Testis (tissue), 5 donors: ENCODE measurements at places on chromosomes 11 and 22. TPM values are rescaled to one million over a fixed set of nuclear protein-coding genes. Genes with fewer than 3 reads are reported as not detected.

ZBTB16 gene
- 11.4 TPM for polyA plus RNA-seq

DNA sequence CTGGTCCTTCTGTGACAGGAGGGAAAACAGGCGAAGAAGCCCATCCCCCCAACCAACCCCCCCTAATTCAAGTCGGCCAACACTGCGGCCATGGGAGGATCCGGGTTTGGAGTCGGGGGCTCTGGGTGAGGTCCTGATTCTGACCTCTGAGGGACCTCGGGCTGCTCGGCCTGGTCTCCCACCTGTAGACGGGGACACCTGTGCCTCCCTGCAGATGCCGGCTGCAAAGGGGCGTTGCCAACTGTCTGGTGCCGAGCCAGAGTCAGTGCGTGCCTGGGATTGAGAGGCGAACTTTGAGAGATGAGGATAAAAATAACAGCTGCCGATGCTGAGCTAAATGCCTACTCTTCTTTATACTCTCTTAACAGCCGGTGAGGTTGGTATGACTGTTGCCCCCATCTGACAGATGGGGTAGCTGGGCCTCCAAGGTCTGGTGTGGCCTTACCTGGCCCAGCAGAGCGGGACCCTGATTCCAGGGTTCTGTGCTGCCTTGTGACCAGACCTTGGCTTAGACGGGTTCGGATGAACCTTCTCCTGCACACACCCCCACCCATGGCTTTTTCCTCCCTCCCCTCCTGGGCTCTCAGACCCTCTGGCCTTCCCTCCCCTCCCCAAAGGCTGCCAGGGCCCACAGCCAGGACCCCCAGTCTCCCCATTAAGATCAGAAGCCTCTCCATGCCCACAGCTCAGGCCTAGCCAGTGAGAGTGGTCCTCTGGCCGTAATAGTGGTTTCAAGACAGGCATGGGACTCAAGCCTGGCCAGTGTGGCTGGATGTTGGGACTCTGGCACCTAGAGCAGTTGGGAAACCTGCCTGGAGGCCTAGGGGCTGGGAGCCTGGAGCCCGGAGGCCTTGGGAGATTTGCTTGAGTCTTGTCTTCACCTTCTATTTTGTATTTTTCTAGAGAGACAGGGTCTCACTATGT lies 41.7 kb downstream of the KCNJ4 start:
- no peak overlapping the region for H3K27ac ChIP-seq
- H3K4me1 ChIP-seq, result peaks cover 10% of the 10 kb centered on the region
- peak overlapping the region; percentile 21 for H3K4me3 ChIP-seq
- H3K36me3 ChIP-seq, result no peaks in the 10 kb centered on the region
- no peaks in the 10 kb centered on the region for H3K27me3 ChIP-seq
- DNase-seq, result peak; percentile 40

- DNase-seq, result no peak
- H3K27ac ChIP-seq, result no peak overlapping the region
- no peaks in the 10 kb centered on the region for H3K36me3 ChIP-seq
- no peaks in the 10 kb centered on the region for H3K27me3 ChIP-seq
- no peaks in the 10 kb centered on the region for H3K4me1 ChIP-seq
Observed at GRCh38 chr11:68406324-68407313, 53.9 kb upstream of the PPP6R3 start.

- no peaks in the 10 kb centered on the region for H3K36me3 ChIP-seq
- peaks cover 28% of the 10 kb centered on the region for H3K4me1 ChIP-seq
- H3K4me3 ChIP-seq, result peak overlapping the region; percentile 71
- no peaks in the 10 kb centered on the region for H3K27me3 ChIP-seq
- H3K27ac ChIP-seq, result peak overlapping the region; percentile 93
- no peak for DNase-seq
Observed at GRCh38 chr11:125165843-125166763, 1.6 kb downstream of the PKNOX2 start.

- DNase-seq, result no peak
- no peaks in the 10 kb centered on the region for H3K36me3 ChIP-seq
- no peaks in the 10 kb centered on the region for H3K4me1 ChIP-seq
- no peak overlapping the region for H3K4me3 ChIP-seq
Observed at GRCh38 chr11:128207861-128208321, 379.5 kb downstream of the ETS1 start.

DNA sequence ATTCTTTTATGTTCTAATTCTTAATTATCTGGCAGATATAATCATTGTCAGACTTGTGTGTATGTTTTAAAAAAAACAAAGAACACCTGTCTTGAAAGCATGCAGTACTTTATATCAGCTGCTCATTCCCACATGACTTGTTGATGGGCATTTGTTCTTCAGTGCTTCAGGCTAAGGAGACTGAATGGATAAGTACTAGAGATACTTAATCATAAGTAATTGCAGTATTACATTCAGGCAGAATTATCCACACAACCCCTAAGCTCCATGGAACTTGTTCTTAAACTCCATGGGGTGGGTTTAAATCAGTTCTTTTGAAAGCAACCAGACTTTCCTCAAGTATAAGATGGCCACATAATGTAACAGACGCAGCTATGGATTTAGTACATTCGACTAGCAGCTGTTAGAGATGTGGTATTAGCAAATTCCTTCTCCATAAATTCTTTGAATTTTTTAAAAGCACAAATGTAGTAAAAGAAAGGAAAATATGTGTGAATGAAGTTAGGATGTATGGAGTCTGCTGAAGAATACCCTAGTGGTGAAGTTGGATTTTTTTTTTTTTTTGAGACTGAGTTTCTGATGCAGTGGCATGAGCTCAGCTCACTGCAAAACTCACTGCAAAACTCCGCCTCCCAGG lies 3.0 kb downstream of the JAM3 start:
- peaks cover 41% of the 10 kb centered on the region for H3K4me1 ChIP-seq
- no peaks in the 10 kb centered on the region for H3K36me3 ChIP-seq
- no peak overlapping the region for H3K4me3 ChIP-seq

CABP4 gene
- polyA plus RNA-seq, result 0.98 TPM

CRELD2 gene
- 58.3 TPM for polyA plus RNA-seq

SLN gene
- 31.6 TPM for polyA plus RNA-seq

GRCh38 chr11:8230178-8230859 lies 33.4 kb downstream of the LMO1 start:
- no peak overlapping the region for H3K4me3 ChIP-seq
- H3K4me1 ChIP-seq, result peaks cover 2% of the 10 kb centered on the region
- no peaks in the 10 kb centered on the region for H3K27me3 ChIP-seq
- no peaks in the 10 kb centered on the region for H3K36me3 ChIP-seq

GRCh38 chr11:92410526-92410925 lies 185.9 kb downstream of the FAT3 start:
- no peak overlapping the region for H3K27ac ChIP-seq
- no peaks in the 10 kb centered on the region for H3K36me3 ChIP-seq
- DNase-seq, result no peak
- H3K4me1 ChIP-seq, result no peaks in the 10 kb centered on the region

DNA sequence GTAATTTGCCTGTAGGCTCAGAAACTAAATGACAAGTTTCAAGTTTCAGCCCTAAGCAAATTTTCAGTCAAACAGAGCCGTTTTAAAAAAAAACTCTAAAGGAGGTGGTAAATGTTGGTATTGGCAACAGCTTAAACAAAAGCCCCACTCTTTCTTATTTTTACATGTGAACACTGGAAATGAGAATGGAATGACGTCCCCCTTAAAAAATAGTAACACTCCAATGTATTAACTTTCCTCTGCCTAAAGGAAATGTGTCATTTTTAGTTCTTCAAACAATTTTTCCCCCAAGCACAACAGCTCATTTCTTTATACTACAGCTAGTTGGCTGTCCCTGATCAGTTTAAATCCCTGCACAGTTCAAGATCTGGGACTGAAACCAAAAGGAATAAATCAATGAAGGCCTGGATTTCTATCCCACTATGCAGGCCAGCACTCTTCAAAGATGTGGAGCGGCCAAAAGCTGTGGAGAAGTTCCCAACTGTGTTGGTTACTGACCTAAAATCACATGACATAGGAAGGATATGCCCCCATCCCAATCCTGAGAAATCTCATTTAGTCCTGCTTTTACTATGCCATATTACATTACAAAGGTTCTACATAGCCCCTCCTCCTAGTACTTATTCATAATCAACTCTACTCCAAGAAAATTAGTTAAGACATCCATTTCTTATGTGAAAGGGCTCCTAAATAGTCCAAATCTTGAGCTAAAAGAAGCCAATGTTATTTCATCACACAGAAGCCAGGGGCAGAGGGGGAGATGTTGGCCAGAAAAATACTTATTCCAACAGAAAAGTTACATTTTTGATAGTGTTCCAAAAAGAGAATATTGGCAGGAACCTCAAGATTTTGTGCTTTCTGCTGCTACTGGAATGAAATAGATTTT lies 95.9 kb downstream of the CADM1 start:
- peak overlapping the region; percentile 18 for H3K27ac ChIP-seq
- H3K4me3 ChIP-seq, result no peak overlapping the region
- no peaks in the 10 kb centered on the region for H3K27me3 ChIP-seq
- no peaks in the 10 kb centered on the region for H3K36me3 ChIP-seq
- DNase-seq, result peak; percentile 62

OR8G1 gene
- 0.29 TPM for polyA plus RNA-seq

DNA sequence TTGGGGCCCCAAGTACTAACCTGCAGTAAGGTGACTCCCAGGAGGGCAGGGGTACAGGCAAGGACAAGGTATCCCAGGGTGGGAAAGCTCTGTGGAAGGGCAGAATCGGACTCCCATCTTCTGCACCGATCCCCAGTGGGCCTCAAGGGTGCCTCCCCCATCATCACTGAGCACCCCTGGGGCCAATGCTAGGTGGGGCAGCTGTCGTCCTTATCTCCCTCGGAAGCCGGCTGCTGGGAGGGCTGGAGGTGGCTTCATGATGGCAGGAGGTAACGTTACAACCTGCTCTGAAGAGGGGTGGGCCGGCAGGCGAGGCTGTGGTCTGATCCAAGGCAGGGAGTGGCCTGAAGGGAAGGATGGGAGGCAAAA lies 87.6 kb upstream of the LINC01488 start:
- no peak overlapping the region for H3K27ac ChIP-seq
- H3K36me3 ChIP-seq, result no peaks in the 10 kb centered on the region
- no peak overlapping the region for H3K4me3 ChIP-seq
- no peaks in the 10 kb centered on the region for H3K27me3 ChIP-seq

RFPL3 gene
- polyA plus RNA-seq, result 4.1 TPM

NPAS4 gene
- 0.09 TPM for polyA plus RNA-seq

GRCh38 chr11:64078284-64078683 lies 42.6 kb downstream of the FLRT1 start:
- DNase-seq, result no peak
- H3K27ac ChIP-seq, result no peak overlapping the region
- no peaks in the 10 kb centered on the region for H3K27me3 ChIP-seq
- no peaks in the 10 kb centered on the region for H3K36me3 ChIP-seq
- H3K4me1 ChIP-seq, result peaks cover 7% of the 10 kb centered on the region
- H3K4me3 ChIP-seq, result no peak overlapping the region

GRCh38 chr11:109075976-109076375 lies 346.0 kb upstream of the C11orf87 start:
- H3K4me3 ChIP-seq, result no peak overlapping the region
- peak; percentile 25 for DNase-seq
- H3K36me3 ChIP-seq, result no peaks in the 10 kb centered on the region
- H3K27me3 ChIP-seq, result no peaks in the 10 kb centered on the region
- H3K4me1 ChIP-seq, result peaks cover 11% of the 10 kb centered on the region

- H3K27ac ChIP-seq, result no peak overlapping the region
- H3K27me3 ChIP-seq, result no peaks in the 10 kb centered on the region
- no peaks in the 10 kb centered on the region for H3K4me1 ChIP-seq
- no peak for DNase-seq
- no peak overlapping the region for H3K4me3 ChIP-seq
- no peaks in the 10 kb centered on the region for H3K36me3 ChIP-seq
Observed at GRCh38 chr22:42178910-42179519, 48.4 kb upstream of the CYP2D6 start.

DNA sequence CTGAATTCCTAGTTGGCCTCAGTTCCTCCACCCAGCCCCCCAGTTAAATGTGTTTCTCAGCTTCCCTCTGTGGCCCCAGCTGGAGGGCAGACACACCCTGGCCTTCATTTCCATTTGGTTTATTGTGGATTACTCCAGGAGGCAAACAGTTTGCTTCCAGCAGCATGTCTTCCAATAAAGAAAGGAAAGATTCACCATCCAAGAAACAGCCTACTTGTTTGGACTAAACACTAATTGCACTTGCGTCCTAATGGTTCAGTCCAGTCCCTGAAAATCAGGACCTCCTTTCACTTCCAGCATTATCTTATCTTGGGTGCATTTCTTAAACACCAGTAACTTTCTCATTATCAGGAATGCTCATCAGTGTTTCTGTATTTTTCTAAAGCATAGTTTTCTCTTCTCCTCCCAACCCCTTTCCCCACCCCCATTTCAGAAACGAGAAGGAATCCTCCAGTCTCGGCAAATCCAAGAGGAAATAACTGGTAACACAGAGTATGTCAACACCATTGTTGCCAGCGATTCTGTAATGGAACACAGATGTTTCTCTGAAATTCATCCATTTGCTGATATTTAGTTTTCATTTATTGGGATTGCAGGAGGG lies 130.9 kb downstream of the PARVA start:
- no peaks in the 10 kb centered on the region for H3K36me3 ChIP-seq
- H3K4me1 ChIP-seq, result peaks cover 5% of the 10 kb centered on the region
- peak overlapping the region; percentile 62 for H3K27ac ChIP-seq
- no peak overlapping the region for H3K4me3 ChIP-seq

DNA sequence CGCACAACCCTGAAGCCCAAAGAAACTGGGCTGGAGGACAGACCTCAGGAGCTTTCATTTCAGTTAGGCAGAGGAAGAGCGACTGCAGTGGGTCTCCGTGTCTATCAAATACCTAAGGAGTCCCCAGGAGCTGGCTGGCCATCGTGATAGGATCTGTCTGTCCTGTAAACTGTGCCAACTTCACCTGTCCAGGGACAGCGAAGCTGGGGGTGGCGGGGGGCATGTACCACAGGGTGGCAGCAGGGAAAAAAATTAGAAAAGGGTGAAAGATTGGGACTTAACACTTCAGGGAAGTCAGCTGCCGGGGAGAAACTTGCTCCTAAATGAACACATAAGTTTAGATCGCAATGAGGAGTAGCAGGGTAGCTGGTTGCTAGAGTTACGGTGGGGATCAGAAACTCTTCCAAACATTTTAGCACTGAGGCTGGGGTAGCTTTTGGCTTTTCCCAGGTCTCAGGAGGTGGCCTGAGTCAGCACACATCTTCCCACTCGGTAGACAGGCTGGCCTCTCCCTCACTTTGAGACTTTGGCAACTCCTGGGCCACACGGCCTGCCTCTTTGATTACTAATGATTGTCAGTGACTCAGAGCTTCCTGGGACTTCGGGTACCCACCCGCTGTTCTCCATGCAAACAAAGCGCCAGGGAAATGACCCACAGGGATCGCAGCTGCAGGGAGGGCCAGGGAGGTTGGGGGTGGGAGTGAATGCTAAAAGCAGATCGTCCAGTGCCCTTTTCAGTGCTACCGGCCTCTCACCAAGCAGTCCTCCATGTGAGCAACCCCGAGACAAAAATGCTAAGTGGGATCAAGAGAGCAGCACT lies 2.9 kb upstream of the MTFP1 start:
- peak overlapping the region; percentile 77 for H3K4me3 ChIP-seq
- peak; percentile 49 for DNase-seq
- H3K36me3 ChIP-seq, result no peaks in the 10 kb centered on the region
- peak overlapping the region; percentile 96 for H3K27ac ChIP-seq
- H3K27me3 ChIP-seq, result no peaks in the 10 kb centered on the region
- H3K4me1 ChIP-seq, result peaks cover 54% of the 10 kb centered on the region

GRCh38 chr11:134226806-134227325 lies 2.4 kb downstream of the VPS26B start:
- no peak for DNase-seq
- no peak overlapping the region for H3K4me3 ChIP-seq
- H3K4me1 ChIP-seq, result peaks cover 36% of the 10 kb centered on the region
- H3K27me3 ChIP-seq, result no peaks in the 10 kb centered on the region

ENTHD1 gene
- 21.1 TPM for polyA plus RNA-seq

CCDC73 gene
- polyA plus RNA-seq, result 1.0 TPM

- H3K4me3 ChIP-seq, result no peak overlapping the region
- no peaks in the 10 kb centered on the region for H3K36me3 ChIP-seq
- no peaks in the 10 kb centered on the region for H3K4me1 ChIP-seq
- no peaks in the 10 kb centered on the region for H3K27me3 ChIP-seq
- H3K27ac ChIP-seq, result no peak overlapping the region
- no peak for DNase-seq
Observed at GRCh38 chr11:70158201-70158600, 44.9 kb upstream of the FADD start.

PGA5 gene
- polyA plus RNA-seq, result 1.5 TPM
